ENCODE measurements at places on chromosomes 5 and 9. TPM values are rescaled to one million over a fixed set of nuclear protein-coding genes. Genes with fewer than 3 reads are reported as not detected.

Gene NSA2
- total RNA-seq, result 167 TPM

Gene IFNA2
- not detected for total RNA-seq

Gene HACD4
- total RNA-seq, result 4.4 TPM

Gene REEP2
- 6.6 TPM for total RNA-seq

DNA sequence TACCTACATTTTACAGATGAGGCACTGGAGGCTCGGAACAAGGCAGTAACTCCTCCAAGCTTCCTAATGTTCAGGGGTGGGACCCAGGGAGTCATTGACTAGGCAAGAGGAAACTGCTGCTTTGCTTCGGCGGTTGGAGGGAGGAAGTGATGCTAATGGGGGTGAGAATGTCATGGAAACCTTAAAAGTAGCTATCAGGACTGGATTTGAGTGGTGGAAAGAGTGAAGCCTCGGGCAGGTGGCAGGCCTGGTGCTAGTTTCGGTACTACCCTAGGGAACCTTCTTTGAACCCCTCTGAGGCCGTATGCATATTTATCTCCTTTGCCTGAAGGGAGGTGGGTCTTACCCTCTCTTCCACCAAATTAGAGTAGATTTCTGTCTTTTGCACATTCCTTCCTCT is 1.6 kb downstream of the BSPRY start:
- H3K27ac ChIP-seq, result no peak overlapping the region
- no peak overlapping the region for H3K4me3 ChIP-seq
- no peaks in the 10 kb centered on the region for H3K36me3 ChIP-seq
- peaks cover 18% of the 10 kb centered on the region for H3K4me1 ChIP-seq
- peak; percentile 8 for DNase-seq
- H3K27me3 ChIP-seq, result peaks cover 21% of the 10 kb centered on the region

GRCh38 chr9:115144706-115145105 is 26.7 kb upstream of the TNC start:
- no peaks in the 10 kb centered on the region for H3K27me3 ChIP-seq
- no peaks in the 10 kb centered on the region for H3K4me1 ChIP-seq
- H3K4me3 ChIP-seq, result no peak overlapping the region
- H3K27ac ChIP-seq, result no peak overlapping the region

DNA sequence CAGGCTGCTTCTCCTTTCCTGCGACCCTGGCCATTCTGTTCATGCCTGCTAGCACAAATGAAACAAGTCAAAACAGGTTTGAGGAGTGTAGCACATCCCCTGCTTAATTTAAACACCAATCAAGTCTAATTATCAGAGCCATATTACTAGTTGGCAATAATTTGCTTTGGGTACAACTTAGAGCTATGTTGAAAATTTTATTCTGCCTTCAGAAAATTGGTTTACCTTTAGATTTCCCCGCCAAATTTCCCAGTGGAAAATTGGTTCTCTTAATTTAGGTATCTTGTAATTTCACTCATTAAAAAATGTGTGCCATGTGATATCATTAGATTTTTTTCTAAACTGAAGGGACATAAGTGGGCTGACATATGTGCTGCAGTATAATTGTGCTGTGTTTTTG is 265.8 kb downstream of the MAST4 start:
- no peak for DNase-seq
- no peaks in the 10 kb centered on the region for H3K4me1 ChIP-seq
- H3K27me3 ChIP-seq, result no peaks in the 10 kb centered on the region
- no peak overlapping the region for H3K4me3 ChIP-seq
- H3K36me3 ChIP-seq, result no peaks in the 10 kb centered on the region
- H3K27ac ChIP-seq, result no peak overlapping the region

GRCh38 chr9:83430681-83431080 is 107.5 kb downstream of the FRMD3 start:
- no peaks in the 10 kb centered on the region for H3K36me3 ChIP-seq
- H3K27me3 ChIP-seq, result no peaks in the 10 kb centered on the region
- DNase-seq, result no peak
- no peaks in the 10 kb centered on the region for H3K4me1 ChIP-seq

DNA sequence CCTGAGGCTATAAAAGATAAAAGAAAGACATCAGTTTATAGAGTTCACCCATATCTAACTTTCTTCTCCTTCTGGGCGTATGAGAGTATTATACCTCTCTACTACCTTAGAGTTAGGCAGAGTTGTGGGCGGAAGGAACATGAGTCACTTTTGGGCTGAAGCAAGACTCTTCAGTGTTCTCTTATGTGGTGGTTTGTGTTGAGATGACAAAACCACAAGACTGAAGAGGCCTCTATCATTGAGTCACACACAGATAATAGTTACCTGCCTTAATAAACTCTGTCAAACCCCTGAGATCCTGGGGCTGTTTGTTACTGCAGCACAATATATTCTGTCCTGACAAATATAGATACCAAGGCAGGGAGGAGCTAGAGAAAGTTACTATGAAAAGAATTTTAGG is 184.2 kb downstream of the EFNA5 start:
- H3K4me1 ChIP-seq, result peaks cover 24% of the 10 kb centered on the region
- H3K4me3 ChIP-seq, result peak overlapping the region; percentile 15
- H3K36me3 ChIP-seq, result no peaks in the 10 kb centered on the region
- peak; percentile 74 for DNase-seq
- H3K27ac ChIP-seq, result no peak overlapping the region

DNA sequence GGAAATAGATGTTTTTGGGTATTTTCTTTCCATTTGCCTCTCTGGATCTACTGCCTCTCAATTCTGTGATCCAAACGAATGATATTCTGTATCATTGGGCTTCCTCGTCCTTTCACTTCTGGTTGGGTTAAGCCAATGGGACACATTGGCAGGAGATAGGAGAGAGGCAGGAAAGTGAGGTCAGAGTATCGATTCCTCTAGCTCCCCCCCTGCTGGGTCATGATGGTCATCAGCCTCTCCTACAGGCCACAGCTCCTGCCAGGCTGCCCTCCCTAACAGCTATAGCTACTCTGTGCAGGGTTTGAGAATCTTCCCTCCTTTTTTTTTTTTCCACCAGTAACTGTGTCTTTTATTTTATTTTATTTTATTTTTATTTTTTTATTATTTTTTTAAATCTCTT is 39.4 kb downstream of the APBA1 start:
- DNase-seq, result no peak
- H3K27ac ChIP-seq, result no peak overlapping the region
- H3K27me3 ChIP-seq, result no peaks in the 10 kb centered on the region
- no peaks in the 10 kb centered on the region for H3K4me1 ChIP-seq

DNA sequence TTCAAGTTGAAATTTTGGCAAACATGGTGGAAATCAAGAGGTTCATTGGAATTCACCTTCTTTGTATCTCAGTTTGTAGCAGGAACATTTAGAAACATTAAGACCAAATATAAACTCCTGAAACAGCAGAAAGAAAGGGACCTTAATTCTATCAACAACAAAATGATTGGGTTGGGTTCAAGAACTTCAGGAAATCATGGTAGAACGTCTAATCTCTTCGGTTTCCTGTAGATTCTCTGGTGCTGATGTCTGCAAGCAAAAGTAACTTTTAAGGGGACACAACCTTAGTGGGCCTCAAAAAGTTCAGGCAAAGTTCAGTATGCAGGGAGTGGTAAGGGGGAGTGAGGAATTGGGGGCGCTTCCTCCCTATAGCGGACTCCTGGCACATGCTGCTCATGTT is 3.4 kb downstream of the IL33 start:
- no peak overlapping the region for H3K27ac ChIP-seq
- H3K4me1 ChIP-seq, result no peaks in the 10 kb centered on the region
- no peaks in the 10 kb centered on the region for H3K27me3 ChIP-seq
- H3K4me3 ChIP-seq, result no peak overlapping the region
- no peaks in the 10 kb centered on the region for H3K36me3 ChIP-seq
- no peak for DNase-seq

- no peak for DNase-seq
- H3K27me3 ChIP-seq, result no peaks in the 10 kb centered on the region
- H3K36me3 ChIP-seq, result no peaks in the 10 kb centered on the region
- H3K4me1 ChIP-seq, result no peaks in the 10 kb centered on the region
- H3K27ac ChIP-seq, result no peak overlapping the region
- H3K4me3 ChIP-seq, result no peak overlapping the region
Measured at GRCh38 chr5:19534751-19535150, 453.2 kb downstream of the CDH18 start.

DNA sequence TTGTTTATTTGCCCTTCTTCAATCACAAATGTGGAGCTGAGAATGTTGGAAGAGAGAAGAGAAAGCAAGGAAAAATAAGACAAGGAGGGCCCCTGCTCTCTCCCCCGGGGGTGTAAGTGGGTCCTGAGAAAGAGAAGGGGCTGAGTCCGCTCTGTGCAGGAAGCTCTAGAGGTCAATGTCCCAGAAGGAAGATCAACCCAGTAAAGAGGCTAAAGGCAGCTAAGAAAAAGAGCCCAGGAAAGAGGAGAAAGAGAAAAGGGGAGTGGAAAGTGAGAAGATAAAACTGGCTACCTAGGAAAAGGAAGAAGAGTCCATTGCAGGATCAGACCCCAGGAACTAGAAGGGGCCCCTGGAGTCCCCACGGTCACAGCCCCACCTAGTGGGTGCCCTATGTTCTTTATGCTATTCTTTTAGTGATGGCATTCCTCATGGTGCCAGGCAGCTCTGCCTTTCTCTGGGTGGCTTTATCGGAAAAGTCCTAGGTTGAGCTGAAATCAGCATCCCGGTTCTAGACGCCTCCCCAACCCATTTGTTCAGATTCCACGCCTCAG is 583.4 kb downstream of the ACTL7B start:
- no peaks in the 10 kb centered on the region for H3K27me3 ChIP-seq
- no peaks in the 10 kb centered on the region for H3K4me1 ChIP-seq
- H3K27ac ChIP-seq, result no peak overlapping the region
- no peak for DNase-seq
- H3K4me3 ChIP-seq, result no peak overlapping the region

GRCh38 chr9:14271093-14271673 is 42.8 kb downstream of the NFIB start:
- H3K27ac ChIP-seq, result no peak overlapping the region
- DNase-seq, result no peak
- H3K4me3 ChIP-seq, result no peak overlapping the region

DNA sequence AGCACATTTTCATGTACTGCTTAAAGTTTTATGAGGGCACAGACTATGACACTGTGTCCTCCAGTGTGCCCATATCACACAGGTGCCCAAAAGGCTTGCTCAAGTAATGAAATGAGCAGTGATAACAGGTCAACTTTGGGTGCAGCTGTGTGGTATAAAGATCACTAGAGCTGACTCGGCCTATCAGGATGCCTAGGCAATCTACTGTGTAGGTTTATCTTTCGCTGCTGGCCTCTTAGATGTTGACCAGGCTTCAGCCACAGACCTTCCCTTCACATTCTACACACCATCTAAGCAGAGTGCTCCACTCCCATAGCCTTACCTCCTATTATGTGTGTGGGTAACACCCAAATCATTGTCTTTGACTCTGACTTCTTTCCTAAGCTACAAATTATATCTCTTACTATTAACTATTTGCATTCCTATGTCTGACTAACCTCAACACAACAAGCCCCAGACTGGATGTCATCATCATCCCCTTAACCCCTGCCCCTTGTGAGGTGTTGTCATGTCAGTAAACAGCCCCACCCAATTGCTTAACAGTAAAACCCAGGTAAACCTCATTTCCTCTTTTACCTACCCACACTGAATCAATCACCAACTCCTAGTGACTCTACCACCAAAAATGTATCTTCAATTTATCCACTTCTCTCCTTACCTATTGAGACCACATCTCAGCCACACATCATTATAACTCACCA is 2.5 kb downstream of the SREK1IP1 start:
- no peak for DNase-seq
- no peak overlapping the region for H3K4me3 ChIP-seq
- H3K27ac ChIP-seq, result no peak overlapping the region
- H3K4me1 ChIP-seq, result peaks cover 34% of the 10 kb centered on the region
- H3K36me3 ChIP-seq, result no peaks in the 10 kb centered on the region

DNA sequence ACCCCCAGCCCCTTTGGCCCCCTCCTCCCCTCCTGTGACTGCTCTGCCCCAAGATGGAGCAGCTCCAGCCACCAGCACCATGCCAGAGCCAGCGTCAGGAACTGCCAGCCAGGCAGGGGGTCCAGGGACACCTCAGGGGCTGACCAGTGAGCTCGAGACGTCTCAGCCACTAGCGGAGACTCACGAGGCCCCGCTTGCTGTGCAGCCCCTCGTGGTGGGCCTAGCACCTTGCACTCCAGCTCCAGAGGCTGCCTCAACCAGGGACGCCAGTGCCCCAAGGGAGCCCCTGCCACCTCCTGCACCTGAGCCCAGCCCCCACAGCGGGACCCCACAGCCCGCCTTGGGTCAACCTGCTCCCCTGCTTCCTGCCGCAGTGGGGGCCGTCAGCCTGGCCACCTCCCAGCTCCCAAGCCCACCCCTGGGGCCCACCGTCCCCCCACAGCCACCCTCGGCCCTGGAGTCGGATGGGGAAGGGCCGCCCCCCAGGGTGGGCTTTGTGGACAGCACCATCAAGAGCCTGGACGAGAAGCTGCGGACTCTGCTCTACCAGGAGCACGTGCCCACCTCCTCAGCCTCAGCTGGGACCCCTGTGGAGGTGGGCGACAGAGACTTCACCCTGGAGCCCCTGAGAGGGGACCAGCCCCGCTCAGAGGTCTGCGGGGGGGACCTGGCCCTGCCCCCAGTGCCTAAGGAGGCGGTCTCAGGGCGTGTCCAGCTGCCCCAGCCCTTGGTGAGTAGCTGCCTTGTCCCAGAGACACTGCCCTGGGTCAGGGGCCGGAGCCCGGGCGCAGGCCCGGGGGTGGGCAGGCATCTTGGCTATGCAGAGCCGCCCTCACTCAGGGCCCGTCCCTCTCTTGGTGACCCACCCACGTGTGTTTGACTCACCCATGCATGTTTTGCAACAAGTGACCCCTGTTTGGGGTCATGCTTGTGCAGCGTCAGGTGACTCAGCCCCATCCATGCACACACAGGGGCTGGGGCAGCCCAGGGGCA is 105.2 kb downstream of the WNK2 start:
- H3K4me3 ChIP-seq, result no peak overlapping the region
- H3K36me3 ChIP-seq, result no peaks in the 10 kb centered on the region
- no peak for DNase-seq
- no peaks in the 10 kb centered on the region for H3K27me3 ChIP-seq
- no peak overlapping the region for H3K27ac ChIP-seq

DNA sequence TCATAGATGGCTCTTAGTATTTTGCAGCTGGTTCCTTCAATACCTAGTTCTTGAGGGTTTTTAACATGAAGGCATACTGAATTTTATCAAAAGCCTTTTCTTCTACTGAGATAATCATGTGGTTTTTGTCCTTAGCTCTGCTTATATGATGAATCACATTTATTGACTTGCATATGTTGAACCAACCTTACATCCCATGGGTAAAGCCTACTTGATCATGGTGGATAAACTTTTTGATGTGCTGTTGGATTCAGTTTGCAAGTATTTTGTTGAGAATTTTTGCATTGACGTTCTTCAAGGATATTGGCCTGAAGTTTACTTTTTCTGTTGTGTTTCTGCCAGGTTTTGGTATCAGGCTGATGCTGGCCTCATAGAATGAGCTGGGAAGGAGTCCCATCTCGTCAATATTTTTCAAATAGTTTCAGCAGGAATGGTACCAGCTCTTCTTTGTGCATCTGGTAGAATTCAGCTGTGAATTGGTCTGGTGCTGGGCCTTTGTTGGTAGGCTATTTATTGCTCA is 49.7 kb downstream of the YIPF5 start:
- DNase-seq, result no peak
- H3K4me3 ChIP-seq, result no peak overlapping the region
- H3K27me3 ChIP-seq, result no peaks in the 10 kb centered on the region
- H3K27ac ChIP-seq, result no peak overlapping the region

GRCh38 chr5:135051399-135051798 is 17.4 kb upstream of the PITX1 start:
- H3K4me3 ChIP-seq, result no peak overlapping the region
- H3K4me1 ChIP-seq, result no peaks in the 10 kb centered on the region
- no peak for DNase-seq
- no peaks in the 10 kb centered on the region for H3K36me3 ChIP-seq
- no peaks in the 10 kb centered on the region for H3K27me3 ChIP-seq
- H3K27ac ChIP-seq, result no peak overlapping the region
